GM10248 (cell line): ENCODE measurements at places on chromosomes 2 and 18.

DNA sequence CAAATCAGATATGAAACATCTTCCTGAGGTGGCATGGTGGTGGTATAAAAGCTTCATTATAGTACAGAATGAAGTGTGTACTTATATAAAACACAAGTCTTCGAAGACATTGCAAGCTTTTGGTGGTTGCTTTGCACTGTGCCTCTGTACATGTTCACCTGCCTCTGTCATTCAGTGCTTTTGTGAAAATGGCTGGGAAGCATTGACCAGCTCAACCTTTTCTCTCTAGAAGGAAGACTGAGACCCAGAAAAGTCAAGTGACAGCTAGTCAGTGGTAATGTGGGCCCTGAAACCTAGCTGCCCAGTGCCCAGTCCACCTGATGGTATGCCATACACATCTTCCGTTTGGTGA lies 12.1 kb downstream of the ITGA6 start:
- no peak for DNase-seq

GRCh38 chr2:209125291-209125690 lies 298.6 kb upstream of the MAP2 start:
- DNase-seq: no peak

GRCh38 chr2:201201371-201201770 lies 18.4 kb downstream of the CASP10 start:
- no peak for DNase-seq

DNA sequence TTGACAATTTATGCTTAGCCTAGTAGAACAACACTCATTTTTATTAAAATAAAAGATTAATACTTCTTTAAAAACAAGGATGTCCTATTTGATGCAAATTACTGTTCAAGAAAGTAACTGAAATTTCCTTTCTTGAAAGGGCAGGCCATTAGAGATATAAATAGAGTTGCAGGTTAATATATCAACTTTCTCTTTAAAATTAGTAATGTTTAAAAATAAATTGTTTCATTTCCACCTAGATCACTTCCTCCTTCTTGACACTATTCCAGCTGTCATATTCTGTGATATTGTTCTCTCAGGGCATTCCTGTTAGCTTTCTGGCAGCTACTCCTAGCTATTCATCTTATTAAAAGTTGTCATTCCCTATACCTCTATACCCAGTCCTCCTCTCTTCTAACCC lies 357.9 kb upstream of the NRP2 start:
- no peak for DNase-seq

DNA sequence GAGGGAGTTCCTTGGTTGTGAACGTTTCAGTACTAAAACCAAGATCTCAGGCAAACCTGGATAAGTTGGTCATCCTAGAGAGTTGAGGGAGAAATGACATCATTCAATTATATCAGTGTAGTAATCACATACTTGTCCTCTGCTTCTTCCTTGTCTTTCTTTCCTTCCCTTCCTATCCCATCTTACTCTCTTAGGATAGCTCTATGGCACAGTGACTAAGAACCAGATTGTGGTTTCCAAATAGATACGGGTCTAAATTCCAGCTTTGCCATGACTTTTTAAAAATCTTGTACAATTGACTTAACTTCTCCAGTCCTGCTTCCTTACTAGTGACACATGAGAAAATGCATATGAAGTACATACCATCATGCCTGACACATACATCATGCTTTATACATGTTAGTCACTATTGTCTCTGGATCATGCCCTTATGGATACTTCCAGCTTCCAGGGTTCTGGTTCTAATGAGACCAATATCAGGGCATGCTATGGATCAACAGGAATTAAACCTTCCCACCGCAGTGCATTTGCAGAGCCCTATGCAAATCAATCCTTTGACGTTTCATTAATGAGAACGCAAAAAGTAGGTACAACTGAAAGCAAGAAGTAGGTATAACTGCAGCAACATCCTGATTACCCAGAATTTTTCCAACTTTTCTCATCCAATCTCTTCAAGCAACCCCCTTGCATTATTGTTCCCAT lies 168.0 kb upstream of the KLF7 start:
- DNase-seq: no peak

DNA sequence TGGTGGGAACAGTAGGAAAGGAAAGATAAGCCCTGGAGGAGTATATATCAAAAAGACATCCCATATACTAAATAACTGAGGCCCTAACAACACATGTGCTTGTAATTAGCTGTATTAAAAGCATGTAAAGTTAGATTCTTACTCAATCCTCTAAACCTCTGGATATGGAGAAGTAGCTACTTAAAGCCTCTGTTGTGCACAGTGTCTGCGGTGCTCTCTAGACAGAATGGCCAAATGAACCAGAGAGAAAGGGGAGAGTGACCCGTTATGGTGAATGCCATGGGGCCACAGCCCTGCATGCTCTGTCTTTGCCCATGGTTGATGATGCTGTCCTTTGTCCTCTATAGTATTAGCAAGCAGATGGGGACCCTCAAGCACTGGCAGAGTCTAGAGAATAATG lies 104.4 kb upstream of the SLC8A1 start:
- DNase-seq: no peak

DNA sequence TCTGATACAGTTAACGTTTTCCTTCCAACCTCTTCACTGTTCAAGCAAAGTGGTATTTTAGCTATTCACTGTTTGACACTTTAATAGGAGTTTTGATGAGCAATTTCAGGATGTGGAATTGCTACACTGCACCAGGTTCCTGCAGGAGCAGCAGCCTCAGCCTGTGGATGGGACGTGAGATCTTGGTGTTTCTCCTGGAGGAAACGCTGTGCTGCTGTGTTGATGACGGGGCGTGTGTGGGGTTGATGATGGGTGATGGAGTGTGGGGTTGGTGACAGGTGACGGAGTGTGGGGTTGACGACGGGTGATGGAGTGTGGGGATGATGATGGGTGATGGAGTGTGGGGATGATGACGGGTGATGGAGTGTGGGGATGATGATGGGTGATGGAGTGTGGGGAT lies 98.9 kb downstream of the RTP5 start:
- no peak for DNase-seq

GRCh38 chr2:38125842-38126241 lies 49.9 kb upstream of the CYP1B1 start:
- no peak for DNase-seq

DNA sequence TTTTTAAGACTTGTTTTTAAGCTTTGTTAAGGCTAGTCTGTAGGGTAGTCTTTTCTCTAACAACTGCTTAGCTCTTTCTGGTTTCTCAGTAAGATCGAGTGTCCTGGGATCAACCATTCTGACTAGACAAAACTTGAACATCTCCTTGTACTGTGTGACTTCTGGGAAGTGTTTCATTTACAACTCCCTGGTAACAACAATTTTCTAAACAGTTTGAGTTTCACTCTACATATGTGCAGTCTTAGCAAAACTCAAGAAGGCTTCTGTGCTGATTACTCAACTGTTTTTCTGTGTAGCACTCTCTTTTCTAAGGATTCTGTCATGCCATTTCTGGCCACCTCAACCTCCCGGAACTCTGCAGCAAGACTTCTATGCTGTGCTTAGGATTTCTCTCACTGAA lies 204.5 kb downstream of the KIAA1328 start:
- no peak for DNase-seq
